Activated CD4-positive, alpha-beta T cell treated with anti-CD3 and anti-CD28 coated beads, Interleukin-2, amount 50 U/mL, for 24 hours (primary cell): ENCODE measurements at places on chromosomes 5 and 9.

DNA sequence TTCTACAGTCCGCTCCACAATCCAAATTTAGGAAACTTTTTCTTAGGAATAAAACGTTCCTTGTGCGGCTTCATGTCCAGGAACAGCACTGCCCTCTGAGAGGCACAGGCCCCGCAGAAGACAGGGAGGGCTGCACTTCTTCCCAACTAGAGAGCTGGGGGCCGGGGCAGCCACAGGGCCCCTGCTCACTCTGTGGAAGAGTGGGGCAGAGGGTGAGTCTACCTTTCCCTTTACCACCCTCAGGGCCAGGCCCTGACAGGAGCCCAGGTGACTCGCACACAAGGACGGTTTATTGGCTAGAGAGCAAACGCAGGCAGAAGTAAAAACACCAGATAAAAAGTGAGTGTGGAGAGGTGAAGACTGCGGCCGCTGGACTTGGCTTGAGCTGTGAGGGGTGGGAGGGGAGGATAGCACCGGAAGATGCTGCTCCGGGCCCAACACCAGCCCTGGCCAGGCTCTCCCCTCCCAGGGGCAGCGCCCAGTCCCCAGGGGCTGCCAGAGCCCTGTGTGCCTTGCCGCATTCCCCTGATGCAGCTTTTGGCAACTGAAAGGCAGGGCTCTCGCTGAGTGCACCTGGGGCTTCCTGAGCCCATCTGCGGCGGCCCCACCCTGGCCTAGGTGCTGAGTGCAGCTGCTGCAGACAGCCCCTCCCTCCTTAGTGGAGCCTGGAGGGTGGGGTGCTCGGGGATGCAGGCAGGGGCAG lies 20.2 kb downstream of the SH3GLB2 start:
- DNase-seq, result no peak

- DNase-seq, result no peak
These were observed 140.4 kb upstream of the ADRA1B start for GRCh38 chr5:159775890-159776289.

DNA sequence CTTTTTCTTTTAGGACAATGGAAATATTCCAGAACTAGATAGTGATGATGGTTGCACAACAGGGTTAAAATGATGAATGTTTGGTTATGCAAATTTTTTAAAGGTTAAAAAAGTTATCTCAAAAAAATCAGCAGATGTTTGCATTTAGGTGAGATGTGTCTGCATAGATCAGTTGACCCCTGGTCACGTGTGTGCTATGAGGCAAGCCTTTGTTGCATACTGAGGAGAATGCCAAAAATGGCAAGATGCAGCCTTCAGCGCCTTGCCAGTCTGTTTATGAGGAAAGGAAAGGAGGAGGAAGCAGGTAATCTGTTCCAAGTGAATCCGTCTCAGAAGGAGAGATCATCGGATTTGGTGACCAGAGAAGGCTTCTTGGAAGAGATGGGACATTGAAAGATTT lies 11.9 kb downstream of the MEGF10 start:
- DNase-seq, result no peak

GRCh38 chr5:133041910-133042309 lies 9.9 kb upstream of the HSPA4 start:
- DNase-seq, result no peak

- DNase-seq, result no peak
These were observed 133.9 kb downstream of the DROSHA start for GRCh38 chr5:31397926-31398557.

- DNase-seq, result no peak
These were observed 200.5 kb downstream of the HINT1 start for GRCh38 chr5:130964231-130965202.

- DNase-seq, result no peak
These were observed 84.4 kb downstream of the ZSWIM6 start for GRCh38 chr5:61416420-61416819.

DNA sequence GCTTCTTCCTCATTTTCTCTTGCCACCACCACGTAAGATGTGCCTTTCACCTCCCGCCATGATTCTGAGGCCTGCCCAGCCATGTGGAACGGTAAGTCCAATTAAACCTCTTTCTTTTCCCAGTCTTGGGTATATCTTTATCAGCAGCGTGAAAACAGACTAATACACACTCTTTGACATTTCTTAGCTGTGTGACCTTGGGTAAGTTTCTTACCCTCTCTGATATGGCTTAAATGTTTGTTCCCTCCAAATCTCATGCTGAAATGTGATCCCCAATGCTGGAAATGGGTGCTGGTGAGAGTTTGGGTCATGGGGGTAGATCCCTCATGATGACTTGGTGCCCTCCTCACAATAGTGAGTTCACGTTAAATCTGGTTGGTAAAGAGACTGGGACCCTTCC lies 188.8 kb upstream of the IRX4 start:
- no peak for DNase-seq

- DNase-seq, result no peak
These were observed 189.8 kb upstream of the TRIM32 start for GRCh38 chr9:116497095-116497890.

- DNase-seq, result no peak
These were observed 199.5 kb upstream of the PUM3 start for GRCh38 chr9:3043369-3043768.

- DNase-seq, result no peak
These were observed 284.2 kb upstream of the SEMA6A start for GRCh38 chr5:116858705-116859333.

- no peak for DNase-seq
These were observed 13.7 kb upstream of the AJM1 start for GRCh38 chr9:136828474-136829140.

DNA sequence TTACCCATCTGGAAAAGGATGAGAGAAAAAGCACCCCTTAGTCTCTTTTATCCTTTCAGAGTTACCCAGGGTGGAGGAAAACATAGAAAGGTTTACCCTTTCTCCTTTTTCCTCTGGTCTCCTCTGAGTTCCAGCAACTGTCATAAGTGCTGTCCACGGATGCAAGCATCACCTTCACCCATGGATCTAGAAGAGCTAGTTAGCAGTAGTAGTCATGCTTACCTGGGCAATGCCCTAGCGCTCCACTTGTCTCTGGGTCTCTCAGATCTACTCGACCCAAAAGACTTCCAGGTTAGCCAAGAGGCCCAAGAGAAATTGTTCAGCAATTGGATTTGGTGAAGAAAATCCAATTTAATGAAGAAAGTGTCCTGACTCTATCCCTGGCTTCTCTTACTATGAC lies 656.2 kb upstream of the PTPRD start:
- DNase-seq, result no peak
